Endothelial cell (in vitro differentiated cells): ENCODE measurements at places on chromosomes 2 and 18. TPM values are rescaled to one million over a fixed set of nuclear protein-coding genes. Genes with fewer than 3 reads are reported as not detected.

DNA sequence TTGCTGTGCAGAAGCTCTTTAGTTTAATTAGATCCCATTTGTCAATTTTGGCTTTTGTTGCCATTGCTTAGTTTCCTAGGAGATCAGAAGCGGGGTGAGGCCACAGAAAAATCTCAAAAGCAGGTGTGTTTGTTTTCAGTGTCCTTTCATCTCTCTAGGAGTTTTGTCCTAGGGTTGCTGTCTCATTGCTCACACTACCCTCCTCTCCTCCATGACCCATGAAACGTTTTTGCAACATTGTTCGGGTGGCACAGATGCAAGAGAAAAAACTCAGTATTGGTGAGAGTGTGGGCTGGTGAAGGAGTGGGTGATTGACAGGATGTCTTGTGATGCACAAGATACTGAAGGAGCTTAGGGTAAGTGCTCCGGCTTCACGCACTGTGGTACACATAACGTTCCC is 103.6 kb downstream of the LYPD1 start:
- DNase-seq = no peak

Gene CFC1
- 1.2 TPM for total RNA-seq

DNA sequence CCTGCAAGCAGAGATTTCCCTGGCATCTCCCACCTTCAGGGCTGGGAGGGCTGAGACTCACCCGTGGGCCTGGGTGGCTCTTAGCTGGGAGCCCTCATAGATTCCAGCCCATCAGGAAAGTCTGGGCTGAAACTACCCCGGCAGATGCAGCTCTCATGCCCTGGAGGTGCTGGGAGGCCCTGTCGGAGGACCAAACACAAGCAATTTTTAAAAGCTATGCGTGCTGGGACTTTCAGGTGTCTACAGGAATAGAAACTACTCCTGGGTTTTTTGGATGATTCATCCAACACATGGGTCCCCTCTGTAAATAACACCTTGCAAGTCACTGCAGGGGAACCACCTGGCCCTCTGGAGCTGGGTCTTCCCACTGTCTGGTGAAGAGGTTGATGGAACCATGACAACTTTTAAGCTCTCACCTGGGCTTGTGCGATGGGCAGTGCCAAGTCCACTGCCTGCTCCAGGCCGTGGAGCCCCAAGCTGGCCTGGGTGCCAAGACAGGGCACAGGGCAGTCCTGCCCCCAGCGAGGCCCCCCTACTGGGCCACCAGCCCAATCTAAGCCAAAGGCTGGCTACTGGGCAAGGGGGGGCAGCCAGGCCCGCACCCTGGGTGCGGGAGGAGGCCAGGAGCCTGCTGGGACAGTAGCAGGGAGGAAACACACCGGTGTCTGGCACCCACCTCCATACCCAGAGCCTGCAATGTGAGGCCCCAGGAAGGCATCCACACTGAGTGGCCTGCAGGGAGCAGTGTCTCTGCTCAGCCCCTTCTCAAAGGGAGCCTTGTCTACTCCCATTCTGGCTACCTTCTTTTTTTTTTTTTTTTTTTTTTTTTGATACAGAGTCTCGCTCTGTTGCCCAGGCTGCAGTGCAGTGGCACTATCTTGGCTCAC is 1.1 kb upstream of the GPR55 start:
- no peak for DNase-seq

DNA sequence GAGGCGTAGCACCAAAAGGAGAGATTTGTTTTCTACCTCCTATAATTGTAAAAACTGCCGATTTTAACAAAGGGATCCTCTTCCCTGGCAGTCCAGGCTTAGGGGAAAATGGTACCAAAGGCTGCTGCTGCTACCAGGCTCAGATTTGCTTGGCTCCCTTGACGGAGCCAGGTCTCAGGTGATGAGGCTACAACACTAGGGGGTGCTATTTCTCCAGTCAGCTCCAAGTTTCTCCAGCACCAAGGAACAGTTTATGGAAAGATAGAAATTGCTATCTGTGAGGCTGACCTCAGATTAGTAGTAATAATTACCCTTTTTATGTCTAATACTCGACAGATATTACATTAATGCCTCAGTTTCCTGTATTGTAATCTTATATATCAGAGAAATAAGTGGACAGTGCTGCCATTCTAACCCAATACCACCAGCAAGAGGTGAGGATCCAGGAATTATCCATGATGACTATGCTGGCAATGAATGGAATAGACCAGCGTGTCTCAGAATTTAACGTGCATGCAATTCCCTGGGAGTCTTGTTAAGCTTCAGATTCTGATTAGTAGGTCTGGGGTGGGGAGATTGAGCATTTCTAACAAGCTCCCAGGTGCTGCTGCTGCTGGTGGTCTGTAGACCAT is 111.3 kb downstream of the ESCO1 start:
- DNase-seq = peak; percentile 53

- no peak for DNase-seq
Measured at GRCh38 chr2:152513681-152514080, 178.7 kb downstream of the FMNL2 start.

- no peak for DNase-seq
Measured at GRCh38 chr2:160426604-160427003, 67.0 kb downstream of the RBMS1 start.

DNA sequence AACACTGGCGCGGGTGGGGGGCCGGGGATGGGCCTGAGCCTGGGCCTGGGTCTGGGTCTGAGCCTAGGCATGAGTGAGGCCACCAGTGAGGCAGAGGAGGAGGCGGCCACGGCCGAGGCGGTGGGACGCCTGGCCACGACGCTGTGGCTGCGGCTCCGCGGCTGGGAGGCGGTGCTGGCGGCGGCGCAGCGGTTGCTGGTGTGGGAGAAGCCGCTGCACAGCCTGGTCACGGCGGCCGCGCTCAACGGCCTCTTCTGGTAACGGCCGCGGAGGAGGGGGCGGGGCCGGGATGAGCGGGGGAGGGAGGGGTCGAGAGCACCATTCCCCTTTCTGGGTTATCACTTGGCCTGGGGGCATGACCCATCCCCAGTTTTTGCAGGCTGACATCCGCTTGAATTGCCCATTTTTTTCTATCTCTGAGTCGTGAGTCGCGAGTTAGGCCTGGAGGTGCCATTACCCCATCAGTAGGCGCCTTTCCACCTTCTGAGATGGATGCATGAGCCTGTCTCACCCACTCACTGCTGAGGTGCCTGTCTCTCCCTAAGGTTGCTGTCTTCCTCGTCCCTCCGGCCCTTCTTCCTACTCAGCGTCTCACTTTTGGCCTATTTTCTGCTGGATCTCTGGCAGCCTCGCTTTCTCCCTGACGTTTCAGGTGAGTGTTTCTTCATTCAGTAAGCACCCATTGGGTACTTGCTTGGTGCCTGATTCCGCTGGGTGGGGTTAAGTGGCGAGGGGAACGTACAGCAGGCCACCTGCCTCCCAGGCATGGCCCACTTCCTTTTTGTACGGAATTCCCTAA is 501 bp downstream of the RETREG2 start:
- peak; percentile 54 for DNase-seq

DNA sequence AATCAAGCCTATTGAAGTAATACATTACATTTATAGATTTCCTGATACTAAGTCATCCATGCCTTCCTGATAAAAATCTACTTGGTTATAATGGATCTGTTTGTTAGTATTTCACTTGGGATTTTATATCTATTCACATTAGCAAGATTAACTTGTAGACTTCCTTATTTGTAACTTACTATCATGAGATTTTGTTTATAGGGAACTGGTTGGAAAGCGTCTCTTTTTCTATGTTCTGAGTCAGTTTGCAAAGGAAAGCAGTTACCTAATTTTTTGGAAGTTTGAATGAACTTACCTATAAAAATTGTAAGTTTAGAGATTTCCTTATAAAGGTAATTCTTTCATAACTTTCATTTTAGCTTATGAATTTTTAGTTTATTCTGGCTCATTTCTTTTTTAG is 141.4 kb downstream of the SMAD7 start:
- no peak for DNase-seq

DNA sequence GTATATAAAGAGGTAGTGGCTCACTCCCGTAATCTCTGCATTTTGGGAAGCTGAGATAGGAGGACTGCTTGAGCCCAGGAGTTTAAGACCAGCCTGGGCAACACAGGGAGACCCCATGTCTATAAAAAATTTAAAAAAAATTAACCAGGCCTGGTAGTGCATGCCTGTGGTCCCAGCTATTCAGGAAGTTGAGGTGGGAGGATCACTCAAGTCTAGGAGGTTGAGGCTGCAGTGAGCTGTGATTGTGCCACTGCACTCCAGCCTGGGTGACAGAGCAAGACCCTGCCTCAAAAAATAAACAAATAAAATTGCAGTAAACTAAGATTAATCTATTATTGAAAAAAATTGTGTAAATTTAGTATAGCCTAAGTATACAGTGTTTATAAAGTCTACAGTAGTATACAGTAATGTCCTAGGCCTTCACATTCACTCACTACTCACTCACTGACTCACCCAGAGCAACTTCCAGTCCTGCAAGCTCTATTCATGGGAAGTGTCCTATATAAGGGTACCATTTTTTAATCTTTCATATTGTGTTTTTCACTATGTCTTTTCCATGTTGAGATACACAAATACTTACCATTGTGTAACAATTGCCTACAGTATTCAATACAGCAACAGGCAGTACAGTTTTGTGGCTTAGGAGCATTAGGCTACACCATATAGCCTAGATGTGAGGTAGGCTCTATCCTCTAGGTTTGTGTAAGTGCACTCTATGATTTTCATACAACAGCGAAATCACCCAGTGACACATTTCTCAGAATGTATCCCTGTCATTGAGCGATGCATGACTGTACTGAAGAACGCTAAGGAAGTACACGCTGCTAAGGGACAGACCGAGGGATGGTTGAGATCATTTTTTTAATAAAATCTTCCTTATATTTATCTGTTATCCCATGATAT is 10.4 kb upstream of the MAP4K3 start:
- no peak for DNase-seq

Gene AKAIN1
- total RNA-seq = not detected

DNA sequence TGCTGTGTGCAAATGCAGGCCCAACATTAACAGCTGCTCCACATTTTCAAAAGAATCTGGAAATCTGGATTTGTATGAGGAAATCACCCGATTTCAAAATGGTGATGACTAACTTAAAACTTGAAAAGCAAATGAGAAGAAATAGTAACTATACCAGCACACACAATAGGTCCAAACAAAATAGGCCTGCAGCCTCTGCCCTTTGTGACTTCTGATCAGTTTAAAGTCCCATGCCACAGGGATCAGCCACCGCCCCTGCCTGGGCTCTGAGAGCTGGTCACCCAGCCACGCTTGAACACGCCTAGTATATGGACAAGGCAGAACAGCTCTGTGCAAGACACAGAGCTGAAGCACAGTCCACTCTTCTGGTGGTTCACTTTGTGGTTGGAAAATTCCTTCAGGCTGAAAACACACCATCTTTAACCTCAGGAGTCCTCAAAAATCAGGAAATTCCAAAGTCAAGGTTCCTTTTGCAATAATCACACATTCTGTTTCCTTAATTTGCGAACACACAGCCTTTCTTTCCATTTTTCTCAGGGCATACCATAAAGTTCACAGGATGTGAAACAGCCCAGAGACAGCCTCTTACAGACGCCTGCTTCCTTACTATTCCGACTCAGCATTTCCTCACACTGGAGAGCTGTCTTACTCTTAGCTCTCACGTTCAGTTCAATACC is 150.1 kb upstream of the RIOK3 start:
- DNase-seq = peak; percentile 10

DNA sequence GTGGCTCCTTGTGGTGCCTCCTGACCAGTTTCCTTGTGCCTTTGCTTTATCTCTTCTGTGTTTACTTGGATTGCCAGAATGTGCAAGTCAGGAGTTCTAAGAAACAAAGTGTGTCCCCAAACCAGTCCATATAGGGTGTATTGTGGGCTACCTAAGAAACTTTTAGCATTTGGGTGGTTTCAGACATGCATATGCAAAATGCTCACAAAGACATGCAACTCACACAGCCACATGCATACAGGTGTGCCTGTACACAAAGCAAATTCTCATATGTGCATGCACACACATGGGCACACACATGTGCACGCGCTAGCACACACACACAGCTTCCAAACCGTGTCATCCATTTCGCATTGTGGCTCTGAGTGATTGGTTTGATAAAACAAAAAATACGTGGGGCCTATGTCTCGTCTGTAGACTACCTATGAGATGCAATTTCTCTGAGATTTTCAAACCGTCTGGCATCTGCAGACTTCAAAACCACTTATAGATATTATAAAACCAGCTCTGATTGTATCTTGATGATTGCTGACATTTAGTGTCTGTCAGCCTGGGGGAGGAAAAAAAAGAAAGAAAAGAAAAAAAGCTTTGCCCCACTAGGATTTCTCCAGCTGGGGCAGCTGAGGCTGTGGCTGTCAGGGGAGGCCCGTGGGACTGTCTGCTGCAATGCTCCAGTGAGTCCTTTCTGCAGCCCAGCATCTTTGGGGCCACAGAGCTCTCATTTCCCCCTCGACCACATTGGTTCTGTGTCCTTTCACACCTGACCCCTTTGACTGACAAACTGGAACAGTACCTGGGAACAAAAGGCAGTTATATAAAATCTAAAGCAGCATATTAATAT is 556.1 kb downstream of the CMPK2 start:
- no peak for DNase-seq

- peak; percentile 61 for DNase-seq
Measured at GRCh38 chr18:8426401-8426800, 182.8 kb upstream of the RAB12 start.

- no peak for DNase-seq
Measured at GRCh38 chr18:36322408-36322728, 24.9 kb downstream of the FHOD3 start.

- DNase-seq = no peak
Measured at GRCh38 chr2:86037141-86037794, 68.4 kb downstream of the POLR1A start.
